ENCODE measurements at places on chromosomes 6 and 20.
A peak's percentile ranks its signal among the peaks of the same experiment; 100 is the strongest.

DNA sequence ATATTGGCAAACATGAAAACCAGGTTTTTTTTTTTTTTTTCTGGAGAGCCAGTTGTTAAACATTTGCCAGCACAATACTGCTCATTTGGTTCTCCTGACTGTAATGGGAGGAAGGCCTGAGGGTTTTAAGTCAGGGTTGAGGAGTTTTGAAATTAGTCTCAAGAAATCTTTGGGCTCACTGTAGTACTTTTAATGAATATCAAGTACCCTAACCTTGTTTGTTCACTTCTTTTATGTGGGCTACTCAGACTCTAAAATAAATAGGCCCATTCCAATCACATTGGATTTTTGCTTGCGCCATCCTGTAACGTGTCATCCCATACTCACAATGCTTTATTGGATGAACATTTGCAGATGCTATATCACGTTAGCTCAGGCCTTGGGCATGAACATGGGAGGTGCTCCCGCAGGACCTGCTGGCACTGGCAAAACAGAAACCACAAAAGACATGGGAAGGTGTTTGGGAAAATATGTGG is 146.9 kb downstream of the DNAH8 start:
- DNase-seq: no peak

- no peak for DNase-seq
These were observed 325.6 kb downstream of the CENPW start for GRCh38 chr6:126665551-126665950.

- no peak for DNase-seq
These were observed 21.2 kb downstream of the SYNDIG1 start for GRCh38 chr20:24490598-24490997.

DNA sequence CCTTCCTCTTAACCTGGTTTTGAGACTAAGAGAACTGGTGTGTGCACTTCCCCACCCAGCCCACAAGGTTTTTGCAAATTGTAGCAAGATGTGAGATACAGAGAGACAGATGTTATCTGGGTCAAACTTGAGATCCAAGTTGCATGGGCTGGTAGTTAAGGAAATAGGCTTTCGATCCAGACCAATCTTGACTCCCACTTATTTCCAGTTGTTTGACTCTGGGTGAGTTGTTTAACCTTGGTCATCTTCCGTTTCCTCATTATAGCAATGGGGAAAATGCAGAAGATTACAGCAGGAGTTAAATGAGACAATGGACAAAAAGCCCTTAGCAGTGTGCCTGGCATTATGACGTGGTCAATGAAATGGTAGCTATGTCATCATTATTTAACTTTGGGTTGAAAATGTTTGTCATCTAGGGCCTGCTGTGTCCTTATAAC is 1.7 kb downstream of the SNX21 start:
- DNase-seq: no peak

GRCh38 chr6:43454696-43455530 is 435 bp downstream of the DLK2 start:
- peak; percentile 31 for DNase-seq

- no peak for DNase-seq
These were observed 11.8 kb upstream of the ZNF831 start for GRCh38 chr20:59151820-59152219.

DNA sequence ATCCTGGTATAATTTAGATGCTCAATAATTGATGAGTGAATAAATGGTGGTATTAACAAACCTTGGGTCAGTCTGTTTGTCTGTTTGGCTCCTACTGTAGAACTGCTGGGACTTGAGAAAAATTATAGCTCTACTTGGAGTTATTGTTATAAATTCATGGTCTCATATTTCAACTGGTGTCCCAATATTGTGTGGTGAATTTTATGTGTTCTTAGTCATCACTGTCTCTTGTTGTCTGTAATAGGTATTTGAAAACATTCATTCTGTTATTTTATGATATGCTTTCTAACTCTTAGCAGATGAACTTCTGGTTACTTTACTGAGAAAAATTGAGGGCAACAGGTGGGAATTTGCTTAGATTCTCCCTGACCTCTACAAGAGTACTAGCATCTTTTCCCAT is 221.4 kb downstream of the CDKAL1 start:
- no peak for DNase-seq

GRCh38 chr20:22223236-22223635 is 361.1 kb downstream of the FOXA2 start:
- DNase-seq: no peak

DNA sequence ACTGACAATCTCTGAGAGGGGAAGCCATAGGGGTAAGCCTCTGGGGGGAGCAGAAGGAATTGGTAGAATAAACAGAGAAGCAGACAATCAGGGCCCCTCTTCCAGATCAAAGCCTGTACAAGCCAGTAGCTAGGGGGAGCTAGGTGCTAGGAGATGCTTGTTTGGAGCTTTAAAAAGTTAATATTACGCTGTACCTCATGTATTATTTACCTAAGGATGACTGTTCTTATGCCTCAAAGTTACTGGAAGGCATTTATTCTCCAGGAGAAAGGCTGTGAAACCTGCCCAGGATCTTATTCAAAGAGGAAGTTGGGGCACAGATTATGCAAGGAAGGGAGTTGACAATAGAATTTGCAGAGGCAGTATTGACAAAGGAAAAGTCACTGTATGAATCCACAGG is 111.8 kb upstream of the SLC35F1 start:
- DNase-seq: no peak

Measured in CD4-positive, alpha-beta memory T cell (primary cell).